ENCODE measurements at places on chromosomes 12 and 14. TPM values are rescaled to one million over a fixed set of nuclear protein-coding genes. Genes with fewer than 3 reads are reported as not detected.

ST8SIA1 gene
- not detected for total RNA-seq

CCDC197 gene
- total RNA-seq = not detected

EDDM3A gene
- not detected for total RNA-seq

KRT77 gene
- not detected for total RNA-seq

FAM90A1 gene
- 0.16 TPM for total RNA-seq

MSRB3 gene
- 20.6 TPM for total RNA-seq

PLCZ1 gene
- total RNA-seq = not detected

TMEM119 gene
- not detected for total RNA-seq

NUAK1 gene
- 5.0 TPM for total RNA-seq

RASAL1 gene
- total RNA-seq = 0.32 TPM

Measured in A549 treated with AZD2906 at 1 μM for 4 hours (cell line).